ENCODE measurements at places on chromosomes 12 and 14.

DNA sequence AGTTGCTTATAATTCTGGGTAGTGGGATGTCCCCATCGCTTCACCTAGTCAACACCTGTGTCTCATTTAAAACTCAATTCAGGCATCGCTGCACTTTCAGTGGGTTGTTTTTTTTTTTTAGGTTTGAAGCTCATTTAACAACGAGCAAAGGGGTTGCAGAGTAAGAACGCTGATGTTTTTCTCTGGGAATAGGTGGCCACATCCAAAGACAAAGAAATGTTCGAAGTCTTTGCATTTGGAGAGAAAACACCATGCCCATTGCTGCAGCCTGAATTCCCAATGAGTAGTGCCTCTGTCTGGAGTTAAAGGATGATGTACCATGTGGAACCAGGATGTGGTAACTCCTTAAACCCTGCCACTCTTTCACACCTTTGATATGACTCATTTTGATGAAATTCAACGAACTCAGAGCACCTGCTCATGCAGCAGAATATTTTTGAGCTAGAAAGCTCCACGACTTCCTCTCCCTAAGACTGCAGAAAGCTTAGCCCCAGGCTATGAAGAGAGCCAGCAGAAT lies 35.1 kb upstream of the BATF start:
- no peak for DNase-seq

DNA sequence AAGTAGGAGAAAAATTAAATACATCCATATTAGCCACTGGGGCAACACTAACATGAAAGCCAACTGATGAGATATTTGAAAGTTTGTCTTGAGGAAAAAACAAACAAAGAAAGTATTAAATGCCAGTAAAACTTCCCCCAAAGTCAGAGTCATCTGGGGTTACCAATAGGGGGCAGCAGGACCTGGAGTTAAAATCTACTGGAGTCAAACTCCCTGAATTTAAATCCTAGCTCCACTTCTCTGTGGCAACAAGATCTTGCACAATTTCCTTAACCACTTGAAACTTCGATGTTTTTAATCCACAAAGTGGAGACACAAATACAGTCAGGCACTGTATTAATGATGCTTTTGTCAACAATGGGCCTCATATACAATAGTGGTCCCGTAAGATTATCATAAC lies 14.4 kb downstream of the PLEKHG7 start:
- DNase-seq, result no peak

- DNase-seq, result peak; percentile 5
These were observed 815 bp downstream of the COQ10A start for GRCh38 chr12:56267443-56268071.

DNA sequence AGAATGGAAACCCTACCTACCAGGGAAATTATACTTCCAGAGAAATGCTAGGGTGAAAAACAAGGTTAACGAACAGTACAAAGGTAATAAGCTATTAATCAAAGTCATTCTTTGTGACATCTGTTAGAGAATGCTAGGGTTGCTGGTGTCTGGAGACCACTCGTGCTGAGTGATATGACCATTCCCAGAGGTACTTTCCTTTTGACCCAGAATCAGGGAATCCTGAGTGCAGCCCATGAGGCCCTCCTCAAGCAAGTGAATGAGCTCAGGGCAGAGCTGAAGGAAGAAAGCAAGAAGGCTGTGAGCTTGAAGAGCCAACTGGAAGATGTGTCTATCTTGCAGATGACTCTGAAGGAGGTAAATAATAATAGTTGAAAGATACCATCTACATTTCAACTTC lies 31.7 kb downstream of the RPGRIP1 start:
- no peak for DNase-seq

GRCh38 chr14:29653303-29653702 lies 274.3 kb downstream of the PRKD1 start:
- no peak for DNase-seq

DNA sequence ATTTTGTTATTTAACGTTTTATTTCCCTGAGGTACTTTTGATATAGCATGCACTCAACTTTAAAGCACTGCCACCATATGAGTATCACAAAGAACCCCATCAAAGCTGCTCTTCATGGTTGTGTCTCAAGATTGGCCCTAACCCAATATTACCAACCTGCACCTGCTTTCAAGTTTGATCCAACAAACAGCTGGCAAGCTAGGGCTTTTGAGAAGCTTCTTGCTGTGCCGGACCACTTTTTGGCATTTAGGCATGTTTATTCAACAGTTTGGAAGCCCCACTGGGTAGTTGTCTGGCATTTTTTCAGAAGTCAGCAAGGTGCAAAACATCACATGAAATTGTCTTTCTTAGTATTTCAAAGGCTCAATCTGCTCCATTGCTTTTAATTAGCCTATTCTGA lies 137.2 kb upstream of the PLEKHA5 start:
- no peak for DNase-seq

Data from stimulated activated CD4-positive, alpha-beta T cell treated with anti-CD3 and anti-CD28 coated beads, Interleukin-4, amount 100 ng/mL, for 4 hours (primary cell).